ENCODE measurements at places on chromosomes 5 and 9.

- DNase-seq, result no peak
These were observed 514.8 kb upstream of the ADAMTS16 start for GRCh38 chr5:4625206-4625896.

GRCh38 chr5:39190311-39191102 is 28.9 kb downstream of the FYB1 start:
- no peak for DNase-seq

DNA sequence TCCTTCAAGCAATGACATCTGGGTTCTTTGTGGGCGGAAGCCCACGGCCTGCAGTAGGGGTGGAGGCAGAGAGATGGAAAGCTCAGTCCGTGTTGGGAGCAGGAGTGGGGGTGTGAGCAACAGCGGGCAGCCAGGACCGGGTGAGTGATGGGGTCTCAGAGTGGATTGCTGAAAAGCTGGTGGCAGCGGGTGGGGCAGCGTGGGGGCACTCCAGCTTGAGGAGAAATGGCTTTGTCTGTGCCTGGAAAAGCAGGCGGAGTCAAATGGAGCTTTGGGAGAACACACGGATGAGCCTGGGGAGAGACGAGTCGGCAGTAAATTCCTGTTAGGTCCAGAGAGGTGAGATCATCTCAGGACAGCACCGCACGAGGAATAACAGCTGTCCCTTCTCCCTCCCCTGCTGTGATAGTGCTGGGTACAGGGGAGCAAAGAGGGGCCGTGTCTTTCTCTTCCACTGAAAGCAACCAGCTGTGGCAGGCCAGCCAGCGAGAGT is 42.1 kb downstream of the CACNA1B start:
- no peak for DNase-seq

GRCh38 chr5:71932655-71933338 is 174.5 kb upstream of the MAP1B start:
- peak; percentile 45 for DNase-seq

DNA sequence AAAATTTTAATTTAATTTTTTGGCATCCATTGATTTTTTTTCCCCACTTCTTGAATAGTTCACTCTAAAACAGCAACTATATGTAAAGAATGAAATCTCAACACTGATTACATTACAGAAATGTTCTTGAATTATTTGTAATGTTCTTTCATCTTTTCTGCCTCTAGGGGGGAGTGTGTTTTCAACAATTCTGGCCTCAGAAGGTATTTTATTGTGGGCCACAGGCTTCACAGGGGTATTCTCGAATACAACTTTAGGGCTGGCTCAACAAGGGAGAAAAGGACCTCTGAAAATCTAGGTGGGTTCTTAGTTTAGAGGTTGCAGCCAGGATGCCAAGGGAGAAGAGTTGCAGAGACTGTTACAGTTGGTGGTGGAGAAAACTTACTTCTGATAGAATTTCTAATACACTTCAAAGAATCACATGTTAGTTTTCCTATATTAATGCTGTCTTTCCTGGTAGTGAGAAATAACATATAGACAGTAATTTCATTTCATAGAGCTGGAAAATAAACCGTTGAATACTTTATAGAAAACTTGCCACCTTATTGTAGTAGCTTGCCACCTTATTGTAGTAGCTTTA is 3.6 kb upstream of the NPR3 start:
- DNase-seq, result no peak

GRCh38 chr5:170861667-170861916 is 226 bp upstream of the RANBP17 start:
- no peak for DNase-seq

DNA sequence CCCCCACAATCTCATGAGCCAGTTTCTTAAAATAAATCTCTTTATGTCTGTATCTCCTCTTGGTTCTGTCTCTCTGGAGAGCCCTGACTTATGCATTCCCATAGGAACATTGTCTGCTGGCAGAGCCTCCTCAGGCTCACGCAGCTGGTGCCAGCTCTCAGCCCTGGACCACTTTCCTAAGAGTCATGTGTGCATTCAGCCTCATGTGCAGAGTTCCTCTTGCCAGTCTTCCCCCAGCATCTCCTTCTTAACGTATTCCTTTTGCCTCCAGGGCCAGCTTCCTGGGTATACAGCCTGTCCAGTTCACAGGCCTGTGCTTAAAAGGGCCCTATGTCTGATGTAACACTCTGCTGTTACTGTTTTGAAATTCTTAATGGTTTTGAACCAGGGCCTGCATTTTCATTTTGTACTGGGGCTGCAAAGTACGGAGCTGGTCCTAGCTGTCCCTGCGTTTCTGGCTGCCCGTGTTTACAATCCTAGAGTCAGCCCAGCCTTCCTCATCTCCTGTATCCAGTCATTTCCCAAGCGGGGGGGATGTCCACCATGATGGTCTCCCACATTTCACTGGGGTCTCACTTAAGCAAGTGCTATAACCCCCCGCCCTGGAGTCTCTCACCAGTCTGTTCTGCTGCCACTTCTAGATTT is 18.1 kb downstream of the ANKRD33B start:
- no peak for DNase-seq

- DNase-seq, result no peak
These were observed 174.7 kb downstream of the HMHB1 start for GRCh38 chr5:143986516-143987212.

GRCh38 chr5:126488443-126489065 is 65.3 kb downstream of the GRAMD2B start:
- no peak for DNase-seq

- no peak for DNase-seq
These were observed 602.4 kb upstream of the CLINT1 start for GRCh38 chr5:158461240-158461854.

DNA sequence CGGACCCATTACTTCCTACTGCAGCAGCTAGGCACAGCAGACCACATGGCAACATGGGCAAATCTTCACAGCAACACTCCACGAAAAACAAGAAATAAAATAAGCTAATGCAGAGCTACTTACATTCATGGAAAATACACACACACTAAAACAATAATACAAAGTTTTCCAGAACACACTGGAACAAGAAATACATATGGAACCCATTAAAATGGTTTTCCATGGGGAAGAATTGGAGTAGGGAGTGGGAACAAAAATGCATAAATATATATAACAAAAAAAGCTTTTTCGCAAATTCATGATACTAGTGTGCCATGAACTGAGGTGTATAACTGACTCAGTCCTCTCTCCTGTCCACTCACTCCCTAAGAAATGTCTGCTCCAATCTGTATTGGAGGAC is 8.3 kb downstream of the ADAMTS12 start:
- no peak for DNase-seq

DNA sequence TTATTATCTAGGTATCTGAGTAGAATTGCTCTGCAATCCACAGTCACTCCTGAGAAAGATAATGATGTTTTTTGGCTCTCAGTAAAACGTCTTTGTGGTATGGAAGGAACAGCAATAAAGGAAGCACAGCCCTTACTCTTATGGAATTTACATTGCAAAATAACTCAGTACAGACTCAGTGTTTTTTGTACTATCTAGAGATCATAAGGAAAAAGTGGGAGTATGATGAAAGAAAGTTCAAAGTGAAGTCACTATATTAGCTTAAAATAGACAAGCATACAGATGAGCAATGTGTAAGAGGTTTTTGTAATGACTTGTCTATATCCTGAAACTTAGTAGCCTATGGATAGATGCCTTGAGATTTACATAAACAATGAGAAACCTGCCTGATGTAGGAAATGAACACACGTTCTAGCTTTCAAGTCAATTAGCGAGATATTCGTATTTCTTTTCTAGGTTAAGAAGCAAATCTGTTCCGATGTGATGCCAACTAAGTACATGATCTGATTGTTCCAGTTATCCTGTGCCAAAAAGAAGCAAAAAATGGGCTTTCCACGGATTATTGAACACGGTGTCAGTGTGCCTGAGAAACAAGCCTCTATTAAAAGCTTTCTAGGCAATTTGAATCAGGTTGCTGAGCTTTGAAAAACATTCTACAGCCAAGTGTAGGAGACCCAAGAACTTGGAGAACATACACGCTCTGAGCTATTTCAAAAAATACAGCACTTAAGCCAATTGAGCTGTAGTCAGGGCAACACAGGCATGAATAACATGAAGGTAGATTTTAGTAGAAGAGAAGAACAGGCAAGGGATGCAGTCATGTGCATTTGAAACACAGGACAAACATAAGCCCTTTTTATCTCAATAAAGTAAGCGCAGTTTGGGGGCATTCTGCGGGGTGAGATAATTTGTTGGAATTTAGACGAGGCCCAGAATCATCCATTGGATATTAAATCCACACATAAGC is 86.3 kb upstream of the TAF11L2 start:
- DNase-seq, result no peak

Measured in NCI-H1436 treated with DMSO at 0.1 percent for 48 hours (cell line).